ENCODE measurements at places on chromosomes 7 and 10.

DNA sequence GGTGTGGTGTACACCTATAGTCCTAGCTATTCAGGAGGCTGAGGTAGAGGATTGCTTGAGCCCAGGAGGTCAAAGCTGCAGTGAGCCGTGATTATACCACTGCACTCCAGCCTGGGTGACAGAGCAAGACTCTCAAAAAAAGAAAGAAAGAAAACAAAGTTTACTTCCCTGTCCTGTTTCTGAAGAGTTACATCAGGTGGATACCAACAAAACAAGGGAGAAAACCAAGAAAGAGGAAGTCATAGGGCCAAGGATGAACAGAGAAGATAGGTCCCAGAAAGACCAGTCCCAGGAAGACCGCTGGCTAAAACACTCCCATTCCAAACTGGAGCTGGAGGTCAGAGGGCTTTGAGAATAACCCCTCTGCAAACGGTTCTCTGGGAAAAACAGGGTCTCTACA, 13.5 kb downstream of the MACROH2A2 start:
- no peak for DNase-seq

- DNase-seq = no peak
These were observed 9.9 kb downstream of the C10orf71 start for GRCh38 chr10:49308881-49309280.

GRCh38 chr10:72308320-72308987, 34.7 kb downstream of the DDIT4 start:
- DNase-seq = peak; percentile 95

DNA sequence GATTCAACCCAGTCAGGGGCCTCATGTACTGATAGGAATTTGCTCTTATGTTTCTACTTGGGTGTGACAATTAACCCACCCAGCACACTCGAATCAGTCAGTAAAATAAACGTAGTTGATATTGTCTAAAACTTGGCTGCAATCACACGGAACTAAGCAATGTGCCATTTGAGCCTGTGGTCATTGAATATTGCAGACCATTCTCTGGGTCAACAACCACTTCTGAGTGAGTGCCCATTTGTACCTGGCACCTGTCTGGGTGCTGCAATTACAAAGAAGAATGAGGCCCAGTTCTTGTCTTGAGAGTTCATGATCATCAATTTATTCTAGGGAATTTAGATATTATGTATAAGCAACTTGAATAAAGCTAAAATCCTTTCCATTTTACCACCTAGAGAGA, 29.8 kb downstream of the NPY start:
- no peak for DNase-seq

DNA sequence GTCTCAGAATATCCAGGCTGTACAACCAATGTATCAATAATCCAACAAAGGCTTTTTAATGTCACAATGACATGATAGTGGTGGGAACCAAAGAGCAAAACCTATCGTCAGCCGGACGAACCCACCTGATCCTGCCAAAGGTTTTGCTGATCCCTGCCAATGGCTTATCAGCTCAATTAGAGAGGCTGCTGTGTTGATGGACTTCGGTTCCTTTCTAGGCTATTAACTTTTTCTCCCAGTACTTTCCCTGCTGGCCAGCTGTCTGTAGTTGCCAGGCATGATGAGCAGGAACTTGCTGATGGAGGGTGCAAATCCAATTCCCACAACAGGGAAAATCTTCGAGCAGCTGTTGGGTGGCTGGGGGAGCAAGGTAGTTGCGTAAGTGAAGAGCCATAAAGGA, 2.4 kb downstream of the LMOD2 start:
- DNase-seq = no peak

DNA sequence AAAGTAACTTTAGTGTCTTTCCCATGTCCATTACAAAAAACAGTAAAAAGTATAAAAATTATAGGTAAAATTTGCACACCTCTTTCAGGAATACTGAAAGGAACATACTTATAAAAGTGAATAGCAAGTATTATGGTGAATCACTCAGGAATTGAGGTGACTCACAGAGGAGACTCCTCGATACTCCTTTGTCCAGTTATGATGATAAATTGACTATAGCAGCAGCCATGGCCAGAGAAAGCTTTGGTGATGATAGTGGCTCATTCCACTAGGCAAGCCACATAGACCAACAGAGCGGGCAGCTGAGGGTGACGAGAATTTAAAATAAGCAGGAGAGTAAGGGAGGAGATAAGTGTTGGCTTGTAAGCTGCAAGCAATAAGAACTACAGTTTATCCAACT, 1231.1 kb upstream of the CELF2 start:
- no peak for DNase-seq

GRCh38 chr10:79351332-79351731, 4.1 kb downstream of the PPIF start:
- DNase-seq = no peak

GRCh38 chr7:101390901-101391301, 28.2 kb downstream of the COL26A1 start:
- DNase-seq = no peak

GRCh38 chr7:64687249-64687648, 21.3 kb downstream of the ZNF107 start:
- DNase-seq = no peak

- DNase-seq = no peak
These were observed 27.5 kb downstream of the XPNPEP1 start for GRCh38 chr10:109895848-109896247.

- no peak for DNase-seq
These were observed 64.4 kb upstream of the EBF3 start for GRCh38 chr10:130028465-130028819.

GRCh38 chr7:137873979-137874777, 27.4 kb upstream of the DGKI start:
- DNase-seq = peak; percentile 9

- DNase-seq = peak; percentile 98
These were observed 110.2 kb downstream of the CHN2 start for GRCh38 chr7:29304756-29305155.

GRCh38 chr10:98267894-98268693, at the start of gene LOXL4:
Gene LOXL4, minus strand, starts transcription at chr10:98268194. Its CDS starts 5,175 bp downstream, at chr10:98263019.
- DNase-seq = no peak

DNA sequence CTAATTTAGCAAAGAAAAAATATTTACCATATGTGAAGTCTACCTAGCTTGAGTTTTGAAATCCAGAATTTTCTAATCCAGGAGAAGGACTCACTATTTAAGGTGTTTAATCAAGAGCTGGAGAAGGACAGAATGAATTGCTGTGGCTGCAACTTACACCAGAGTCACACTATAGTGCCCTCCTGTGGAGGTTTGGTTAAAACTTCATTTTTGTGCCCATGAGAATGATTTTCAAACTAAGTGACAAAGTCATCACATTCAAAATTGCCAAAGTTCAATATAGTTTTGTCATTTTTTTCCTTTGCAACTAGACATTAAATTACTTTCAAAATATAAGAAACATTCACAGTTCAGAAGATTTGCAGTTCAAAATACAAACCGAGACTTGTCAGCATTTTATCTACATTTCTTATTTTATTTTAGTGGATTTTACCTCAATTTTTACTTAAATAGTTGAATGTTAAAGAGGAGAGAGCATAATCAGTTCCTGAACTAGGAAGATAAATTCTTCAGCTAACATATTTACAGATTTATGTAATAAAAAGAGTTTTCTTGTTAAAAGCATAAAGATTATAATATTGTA, 70.7 kb downstream of the CABCOCO1 start:
- peak; percentile 60 for DNase-seq

- DNase-seq = no peak
These were observed 94.2 kb downstream of the HTR5A start for GRCh38 chr7:155164316-155164715.

DNA sequence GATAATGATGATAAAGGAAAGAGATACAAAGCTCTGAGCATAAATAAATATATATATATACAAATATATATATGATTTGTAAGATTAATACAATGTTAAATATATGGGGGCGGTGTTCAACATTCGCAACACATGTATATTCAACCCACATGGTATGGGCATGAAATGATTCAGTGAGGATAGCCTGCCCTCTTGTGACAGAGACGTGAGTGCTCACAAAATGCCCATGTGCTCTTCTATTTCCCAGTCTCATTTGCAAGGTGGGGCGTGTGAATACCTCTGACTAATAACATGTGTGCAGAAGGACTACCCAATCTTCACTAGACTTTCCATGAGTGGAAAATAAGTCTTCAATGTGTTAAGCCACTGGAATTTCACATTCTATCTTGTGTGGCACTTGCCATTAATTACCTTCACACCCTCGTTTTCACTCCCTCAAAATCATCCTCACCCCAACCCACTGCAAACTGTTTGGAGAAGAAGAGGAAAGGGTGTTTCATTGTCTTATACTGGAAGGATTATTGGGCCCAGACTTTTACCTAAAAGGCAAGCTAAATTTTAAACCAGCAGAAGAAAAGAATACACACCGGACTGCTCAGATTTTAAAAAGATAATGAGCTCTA, 26.9 kb downstream of the ASAH2 start:
- DNase-seq = peak; percentile 42

GRCh38 chr10:125766511-125766910, 9.1 kb downstream of the MMP21 start:
- no peak for DNase-seq

DNA sequence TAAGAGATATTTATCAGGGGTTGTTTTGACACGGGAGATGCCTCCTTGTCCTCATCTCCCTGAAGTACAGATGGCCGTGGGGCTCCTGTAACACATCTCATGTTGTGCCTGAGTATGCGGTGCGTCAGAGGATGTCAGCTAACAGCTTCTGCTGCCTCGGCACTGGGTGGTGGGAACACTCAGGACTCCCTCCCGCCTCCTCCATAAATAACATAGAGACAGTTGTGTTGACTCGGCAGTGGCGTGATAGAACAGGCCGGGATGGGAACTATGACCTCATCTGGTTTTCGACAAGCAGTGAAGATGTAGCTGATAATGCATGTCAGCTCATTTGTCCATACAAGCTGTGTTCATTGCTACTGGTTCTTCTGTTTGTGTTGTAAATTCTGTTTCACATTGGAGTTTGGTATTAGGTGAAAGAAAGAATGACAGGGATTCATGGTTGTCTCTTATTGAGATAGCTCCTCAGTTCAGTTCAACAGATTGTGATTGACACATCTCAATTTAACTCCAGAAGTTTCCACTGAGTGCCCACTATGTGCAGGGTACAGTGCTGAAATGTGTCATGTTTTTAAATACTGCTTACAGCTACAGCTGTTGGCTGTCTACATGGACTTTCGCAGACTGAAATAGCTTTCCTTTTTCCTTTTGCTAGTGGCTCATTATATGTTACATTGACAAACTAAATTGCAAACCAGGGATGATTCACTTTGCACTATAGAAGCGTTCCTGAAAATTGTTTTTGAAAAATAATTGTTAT, 87.4 kb downstream of the CHN2 start:
- DNase-seq = peak; percentile 78

- DNase-seq = no peak
These were observed 97.4 kb downstream of the ELFN1 start for GRCh38 chr7:1767524-1767923.

- DNase-seq = no peak
These were observed 23.1 kb upstream of the PITRM1 start for GRCh38 chr10:3195726-3196125.

- DNase-seq = no peak
These were observed 136.2 kb downstream of the DIP2C start for GRCh38 chr10:553233-553632.

- DNase-seq = no peak
These were observed 459.9 kb downstream of the GALNT17 start for GRCh38 chr7:71591876-71592275.

DNA sequence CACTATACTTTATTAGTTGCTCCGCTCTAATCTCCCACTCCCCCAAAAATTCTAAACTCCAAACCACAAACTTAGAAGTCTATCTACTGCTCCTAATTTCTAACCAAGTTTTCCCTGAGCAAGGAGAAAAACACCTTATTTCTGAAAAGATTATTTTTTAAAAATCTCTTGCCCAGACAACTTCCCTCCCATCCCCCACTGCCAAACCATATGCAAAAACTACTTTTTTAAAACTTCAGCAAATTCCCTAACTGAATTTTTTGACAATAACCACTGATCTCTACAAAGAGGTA, 1.9 kb downstream of the UBE2H start:
- DNase-seq = no peak

- no peak for DNase-seq
These were observed 34.8 kb downstream of the AHR start for GRCh38 chr7:17333221-17333620.

GRCh38 chr7:128321044-128321422, 22.7 kb downstream of the RBM28 start:
- DNase-seq = no peak

- DNase-seq = peak; percentile 13
These were observed 479.8 kb upstream of the SEMA3A start for GRCh38 chr7:84674236-84674913.

DNA sequence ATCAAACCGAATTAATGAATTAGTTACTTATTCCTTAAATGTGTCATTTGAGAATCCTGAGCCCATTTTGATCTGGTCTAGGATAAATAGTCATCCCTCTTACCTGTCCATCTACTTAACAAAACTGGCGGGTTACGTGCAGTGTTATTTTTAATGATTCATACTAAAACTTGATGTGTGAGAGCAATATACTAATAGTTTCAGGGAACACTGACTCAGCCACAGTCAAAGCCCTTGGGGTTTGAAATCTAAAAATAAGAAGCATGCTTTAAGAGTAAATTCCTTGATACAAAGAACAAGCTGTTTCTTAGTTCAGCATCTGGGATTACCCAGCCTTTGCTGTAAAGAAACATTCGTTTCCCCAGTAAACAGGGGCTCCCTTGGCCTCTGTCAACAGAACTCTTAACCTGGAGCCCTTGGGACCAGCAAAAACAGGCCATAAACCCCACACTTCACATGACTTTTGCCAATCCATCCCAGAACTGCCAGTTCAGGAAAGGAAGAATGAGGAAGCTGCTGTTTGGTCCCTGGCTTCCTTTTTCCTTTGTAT, 370.6 kb upstream of the IGFBP3 start:
- peak; percentile 4 for DNase-seq

DNA sequence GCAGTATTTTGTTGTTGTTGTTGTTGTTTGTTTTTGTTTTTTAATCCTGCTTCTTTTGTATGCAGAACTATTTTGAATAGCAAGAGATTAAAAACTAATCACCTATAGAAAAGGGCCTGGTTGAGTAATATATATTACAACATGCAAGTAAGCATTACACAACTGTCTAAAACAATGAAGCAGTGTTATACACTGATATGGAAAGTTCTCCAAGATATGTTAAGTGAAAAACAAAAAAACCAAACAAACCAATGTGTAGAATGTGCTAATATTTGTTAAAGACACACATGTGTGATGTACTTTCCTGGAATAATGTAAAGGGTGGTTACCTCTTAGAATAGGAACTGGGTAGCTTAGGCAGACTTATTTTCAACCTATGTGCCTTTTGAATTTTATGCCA, 117.4 kb downstream of the ZNF365 start:
- DNase-seq = no peak

DNA sequence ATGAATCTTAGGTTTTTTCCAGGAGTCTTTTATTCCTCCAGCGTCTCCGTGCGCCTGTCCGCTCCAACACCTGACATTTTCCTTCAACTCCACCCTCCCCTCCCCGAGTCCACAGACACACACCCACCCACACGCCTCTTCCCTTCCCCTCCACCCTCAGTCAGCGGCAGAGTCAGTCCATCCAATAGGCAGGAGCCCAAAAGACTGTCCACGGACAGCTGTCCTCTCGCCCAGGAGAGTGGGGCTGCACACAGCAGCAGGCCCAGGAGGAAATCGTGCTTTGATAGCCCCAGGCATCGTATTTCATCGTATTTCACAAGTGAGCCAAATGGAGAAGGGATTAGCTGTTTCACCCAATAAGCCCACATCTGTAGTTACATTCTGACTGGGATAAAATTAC, 285.1 kb downstream of the ZEB1 start:
- no peak for DNase-seq

Data from kidney capillary endothelial cell (primary cell).